ENCODE measurements at places on chromosomes 2 and 18.

GRCh38 chr2:17879137-17879912 is 858 bp downstream of the KCNS3 start:
- no peak for DNase-seq

DNA sequence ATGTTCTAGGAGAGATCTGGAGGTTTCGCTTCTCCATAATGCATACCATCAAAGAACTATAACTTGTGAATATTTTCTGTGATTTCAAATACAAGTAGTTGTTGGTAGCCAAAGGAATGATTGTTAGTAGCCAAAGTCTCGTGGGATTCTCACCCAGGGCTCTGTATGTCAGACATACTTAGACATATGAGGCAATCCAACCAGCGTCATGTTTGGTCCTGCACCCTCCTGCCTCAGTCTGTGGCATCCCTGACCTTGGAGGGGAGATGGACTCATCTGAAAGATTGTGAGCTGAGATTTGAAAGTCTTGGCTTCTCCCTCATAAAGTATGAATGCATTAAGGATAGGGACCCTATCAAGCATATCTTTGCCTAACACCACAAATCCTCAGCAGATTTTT is 81.2 kb downstream of the CTIF start:
- DNase-seq, result no peak

- no peak for DNase-seq
These were observed 360.1 kb upstream of the CHAC2 start for GRCh38 chr2:53407363-53408080.

- DNase-seq, result no peak
These were observed 41.1 kb downstream of the TMEM185B start for GRCh38 chr2:120182019-120182560.

- DNase-seq, result no peak
These were observed 8.0 kb upstream of the ITGB6 start for GRCh38 chr2:160207804-160208654.

DNA sequence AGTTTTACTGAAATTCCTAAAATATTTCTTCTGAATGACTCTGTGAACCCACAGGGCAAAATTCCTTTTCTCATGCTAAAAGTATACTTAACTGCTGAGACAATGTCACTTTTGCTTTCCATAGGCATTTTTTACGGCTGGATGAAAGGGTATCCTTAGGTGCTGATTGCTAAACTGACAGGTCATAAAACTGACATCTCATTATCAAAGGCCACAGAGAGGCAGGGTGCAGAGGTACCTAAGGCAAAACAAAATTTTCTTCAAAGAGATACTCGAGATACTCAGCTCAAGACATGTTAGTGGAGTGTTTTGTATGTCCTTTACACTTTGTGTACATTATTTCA is 62.0 kb upstream of the WDR75 start:
- DNase-seq, result no peak

- DNase-seq, result no peak
These were observed 81.5 kb downstream of the EFEMP1 start for GRCh38 chr2:55842046-55842445.

- no peak for DNase-seq
These were observed 95.8 kb upstream of the FOSL2 start for GRCh38 chr2:28296904-28297303.

DNA sequence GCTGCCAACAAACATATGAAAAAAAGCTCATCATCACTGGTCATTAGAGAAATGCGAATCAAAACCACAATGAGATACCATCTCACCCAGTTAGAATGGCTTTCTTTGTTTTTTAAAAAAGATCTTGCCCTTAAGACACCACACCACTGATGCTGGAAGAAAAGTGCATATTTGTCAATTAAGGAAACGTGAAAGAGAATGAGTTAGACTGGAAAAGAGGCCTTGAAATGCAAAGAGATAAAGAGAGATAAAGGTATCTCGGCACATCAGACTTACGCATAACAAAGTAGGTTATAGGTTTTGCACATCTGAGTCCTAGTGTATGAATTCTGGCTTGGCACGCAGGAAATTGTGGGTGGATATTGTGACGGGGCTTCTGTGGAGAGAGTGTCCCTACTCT is 149.5 kb downstream of the MTX2 start:
- no peak for DNase-seq

DNA sequence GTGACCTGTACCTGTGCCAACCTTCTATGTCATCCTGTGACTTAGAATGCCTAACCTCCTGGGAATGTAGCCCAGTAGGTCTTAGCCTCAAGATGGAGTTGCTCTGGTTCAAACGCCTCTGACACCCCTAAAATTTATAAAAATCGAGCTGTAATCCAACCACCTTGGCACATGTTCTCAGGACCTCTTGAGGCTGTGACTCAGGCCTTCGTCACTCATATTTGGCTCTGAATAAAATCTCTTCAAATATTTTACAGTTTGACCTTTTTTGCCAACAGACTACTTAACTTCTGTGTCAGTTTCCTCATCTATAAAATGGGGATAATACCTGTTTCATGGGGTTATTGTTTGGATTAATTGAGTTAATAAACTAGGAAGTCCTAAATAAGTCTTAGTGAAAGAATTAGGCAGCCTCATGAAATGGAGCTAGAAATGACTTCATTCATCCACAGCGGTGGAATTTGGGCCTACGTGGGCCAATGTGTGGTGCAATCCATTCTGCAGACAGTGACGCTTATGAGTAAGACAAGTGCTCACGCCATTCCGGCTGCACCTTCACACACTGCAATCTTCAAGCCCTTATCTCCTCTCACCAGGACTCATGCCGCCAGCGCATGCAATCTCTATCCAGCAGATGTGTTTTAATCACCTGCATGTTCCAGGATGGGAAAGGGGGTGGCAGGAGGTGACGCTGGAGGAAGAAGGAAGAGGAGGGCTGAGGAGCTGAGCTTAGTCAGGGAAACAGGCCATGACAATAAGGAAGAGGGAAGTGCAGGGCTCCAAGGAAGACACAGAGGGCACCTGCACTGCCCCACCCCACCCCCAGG is 2.0 kb upstream of the UBE2F start:
- no peak for DNase-seq

DNA sequence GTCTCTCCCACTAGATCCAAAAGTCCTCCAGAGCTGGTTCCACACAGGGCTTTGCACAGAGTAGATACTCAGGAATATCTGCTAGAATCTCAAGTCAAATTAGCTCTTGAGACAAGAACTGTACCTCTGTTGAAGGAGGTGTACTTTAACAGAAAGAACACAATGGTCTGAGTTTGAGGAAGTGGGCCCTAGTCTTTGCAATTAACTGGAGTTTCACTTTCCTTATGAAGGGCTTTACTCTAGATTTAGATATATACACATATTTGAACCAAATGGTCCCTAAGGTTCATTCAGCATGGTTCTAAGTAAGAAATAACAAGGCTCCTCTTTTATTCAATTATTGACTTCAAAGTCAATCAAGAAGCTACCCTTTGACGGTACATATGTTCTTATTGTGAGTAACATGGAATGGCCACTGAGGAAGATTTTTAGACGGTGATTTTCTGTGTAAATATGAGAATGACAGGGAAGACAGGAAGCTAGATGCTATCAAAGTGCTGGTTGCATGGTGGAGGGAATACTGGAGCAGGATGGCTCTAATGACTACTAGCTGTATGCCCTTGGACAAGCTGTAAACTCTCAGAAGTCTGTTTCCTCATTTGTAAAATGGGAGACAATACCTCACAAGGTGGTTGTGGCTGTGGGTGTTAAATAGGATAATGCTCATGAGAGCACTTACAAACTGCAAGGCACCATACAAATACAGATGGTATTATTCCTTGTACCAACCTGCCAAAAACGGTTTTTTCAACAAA is 73.5 kb upstream of the SERTAD2 start:
- no peak for DNase-seq

- no peak for DNase-seq
These were observed 13.7 kb downstream of the LDLRAD4 start for GRCh38 chr18:13232086-13232917.

All from activated CD4-positive, alpha-beta T cell treated with anti-CD3 and anti-CD28 coated beads for 1 hour (primary cell).